ENCODE measurements at places on chromosomes 1 and 21. TPM values are rescaled to one million over a fixed set of nuclear protein-coding genes. Genes with fewer than 3 reads are reported as not detected.

Gene CLCA1
- 0.10 TPM for total RNA-seq

Gene ZP4
- not detected for total RNA-seq

Gene BCL2L15
- 0.13 TPM for total RNA-seq

Gene NEK2
- 0.13 TPM for total RNA-seq

Gene TTC39A
- 2.7 TPM for total RNA-seq

Gene SEMA4A
- 0.88 TPM for total RNA-seq

Gene LRRC53
- total RNA-seq: not detected

Gene SLC19A2
- 9.1 TPM for total RNA-seq

Gene MYOC
- total RNA-seq: not detected

Gene AKR7A3
- 111 TPM for total RNA-seq

DNA sequence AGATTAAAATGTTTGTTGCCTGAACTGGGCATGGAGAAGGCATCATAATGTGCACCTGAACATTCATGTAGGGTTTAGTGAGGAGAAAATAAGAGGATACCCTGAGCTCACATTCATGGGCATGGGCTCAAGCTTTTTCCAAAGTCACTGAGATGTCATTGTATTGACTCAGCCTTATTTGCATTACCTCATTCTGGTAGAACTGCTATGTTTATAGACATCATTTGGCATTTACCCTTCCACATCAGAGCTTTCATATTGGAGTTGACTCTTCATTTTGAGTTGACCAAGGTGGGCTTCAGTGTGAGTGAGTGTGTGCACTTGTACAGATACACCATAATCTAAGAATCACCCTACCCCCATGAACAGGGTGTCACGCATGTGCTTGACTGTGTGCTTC, 143.2 kb downstream of the PBX1 start:
- no peak for DNase-seq

GRCh38 chr1:89095737-89096136, 30.2 kb downstream of the GBP2 start:
- DNase-seq: no peak

DNA sequence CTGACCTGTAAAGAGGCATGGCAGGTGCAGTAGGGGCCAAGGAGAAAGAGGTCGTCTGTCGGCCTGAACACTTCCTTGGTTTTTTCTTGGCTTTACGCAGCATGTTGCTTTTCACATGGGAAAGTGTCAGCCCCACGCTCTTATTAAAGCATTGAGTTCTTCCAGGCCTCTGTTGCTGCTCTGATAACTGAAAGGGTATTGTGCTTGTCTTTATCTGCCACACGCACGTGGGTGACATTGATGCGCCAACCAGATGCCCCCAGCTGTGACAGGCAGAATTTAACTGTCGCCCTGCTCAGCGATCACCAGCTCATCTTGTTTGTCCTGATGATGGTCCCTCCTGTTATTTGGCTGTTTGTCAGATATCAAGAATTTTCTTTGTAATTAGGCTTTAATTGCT, 76.5 kb downstream of the GALNT2 start:
- DNase-seq: no peak

DNA sequence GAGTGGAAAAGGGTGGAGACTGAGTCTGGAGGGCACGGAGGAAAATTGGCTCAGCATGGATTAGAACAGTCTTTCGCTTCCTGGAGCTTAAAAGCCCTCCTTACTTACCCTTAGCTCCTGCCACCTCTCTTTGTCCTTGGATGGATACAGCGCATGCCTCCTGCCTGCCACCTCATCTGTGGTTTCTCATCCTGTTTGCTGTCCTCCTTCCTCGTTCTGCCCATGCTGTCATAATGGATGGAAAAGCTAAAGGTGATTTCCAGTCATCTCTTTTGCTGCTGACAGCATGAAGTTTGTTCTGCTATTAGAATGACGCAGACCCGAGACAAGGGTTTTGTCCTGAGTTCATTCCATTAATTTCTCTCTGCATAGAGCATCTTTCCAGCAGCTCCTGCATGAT, 425.9 kb downstream of the KIF26B start:
- DNase-seq: no peak

DNA sequence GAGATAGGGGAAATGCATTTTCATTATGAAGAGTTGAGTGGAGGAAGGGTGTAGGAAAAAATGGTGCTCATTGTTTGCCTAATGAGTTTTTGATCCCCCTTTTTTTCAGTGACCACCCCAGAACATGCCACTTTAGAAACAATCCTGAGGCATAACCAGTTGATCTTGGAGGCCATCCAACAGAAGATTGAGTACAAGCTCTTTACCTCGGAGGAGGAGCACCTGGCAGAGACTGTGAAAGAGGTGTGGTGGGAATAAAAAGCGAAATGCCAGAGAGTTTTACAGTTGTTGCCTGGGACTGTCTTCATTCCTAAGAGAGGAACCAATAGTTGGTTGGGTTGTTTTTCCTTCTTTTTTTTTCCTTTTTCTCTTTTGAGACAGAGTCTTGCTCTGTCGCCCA, 54.3 kb upstream of the EPHA8 start:
- no peak for DNase-seq

GRCh38 chr1:102588536-102588935, 519.8 kb downstream of the COL11A1 start:
- no peak for DNase-seq

DNA sequence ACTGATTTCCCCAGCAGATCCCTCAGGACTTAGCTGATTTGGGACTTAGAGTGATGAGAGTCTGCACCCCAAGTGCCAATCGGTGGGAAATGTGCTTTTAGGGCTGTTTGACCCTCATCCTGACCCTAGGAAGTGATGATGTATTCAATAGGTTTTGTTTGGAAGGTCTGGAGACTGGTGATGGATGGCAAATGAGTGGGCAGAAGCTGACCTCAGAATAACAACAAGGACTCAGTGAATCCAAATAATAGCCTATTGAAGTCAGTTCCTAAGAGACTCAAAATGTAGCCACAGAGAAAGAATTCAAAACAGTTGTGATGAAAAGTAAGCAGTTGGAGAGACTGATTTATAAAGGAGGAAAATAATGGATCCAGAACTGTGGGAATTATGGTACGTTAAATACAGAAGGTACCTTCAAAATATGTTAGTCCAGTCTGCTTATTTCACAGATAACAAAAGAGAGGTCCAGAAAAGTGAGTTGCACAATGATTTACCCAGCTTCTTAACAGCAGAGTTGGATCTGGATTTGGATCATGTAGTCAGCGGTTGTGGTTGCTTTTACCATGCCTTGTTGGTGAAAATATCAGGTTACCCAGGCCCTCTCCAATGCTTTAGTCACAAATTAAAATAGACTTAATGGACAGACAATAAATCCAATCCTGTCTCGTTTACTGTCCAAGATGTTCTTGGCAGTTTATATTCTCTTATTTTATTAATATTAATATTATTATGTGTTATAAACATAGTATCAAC, 123.0 kb upstream of the PTBP2 start:
- no peak for DNase-seq

DNA sequence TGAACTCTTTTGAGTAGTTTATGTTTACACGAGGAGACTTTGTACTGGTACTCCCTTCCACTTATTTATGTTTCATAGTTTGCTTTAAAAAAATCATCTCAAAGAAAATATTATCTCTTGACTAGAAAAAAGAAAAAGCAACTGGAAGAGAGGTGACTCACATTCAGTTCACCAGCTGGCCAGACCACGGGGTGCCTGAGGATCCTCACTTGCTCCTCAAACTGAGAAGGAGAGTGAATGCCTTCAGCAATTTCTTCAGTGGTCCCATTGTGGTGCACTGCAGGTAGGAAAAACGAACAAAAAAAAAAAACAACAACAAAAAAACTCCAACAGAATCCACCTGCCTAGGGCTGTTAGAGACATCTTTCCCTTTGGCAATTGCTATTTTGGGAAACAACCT, 102.9 kb downstream of the PTPRC start:
- no peak for DNase-seq

- DNase-seq: peak; percentile 51
These were observed 87.5 kb upstream of the RHOU start for GRCh38 chr1:228647523-228648444.

DNA sequence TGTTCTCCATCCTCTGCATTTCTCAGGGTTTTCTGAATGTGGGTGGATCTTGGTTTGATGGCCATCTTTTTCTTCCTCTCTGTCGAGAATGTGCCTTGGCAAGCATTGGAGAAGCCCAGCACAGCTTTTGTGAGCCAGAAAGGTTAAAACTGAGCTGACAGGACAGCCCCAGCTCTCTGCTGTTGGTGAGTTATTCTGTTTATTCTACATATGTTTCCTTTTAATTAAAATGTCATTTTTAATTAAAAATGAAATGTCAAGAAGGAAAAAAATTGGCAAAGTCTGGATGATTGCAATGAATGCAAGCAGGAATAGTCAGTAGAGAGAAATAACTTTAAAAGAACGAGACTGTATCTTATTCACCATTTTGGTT, 325.8 kb downstream of the PTBP2 start:
- DNase-seq: no peak

DNA sequence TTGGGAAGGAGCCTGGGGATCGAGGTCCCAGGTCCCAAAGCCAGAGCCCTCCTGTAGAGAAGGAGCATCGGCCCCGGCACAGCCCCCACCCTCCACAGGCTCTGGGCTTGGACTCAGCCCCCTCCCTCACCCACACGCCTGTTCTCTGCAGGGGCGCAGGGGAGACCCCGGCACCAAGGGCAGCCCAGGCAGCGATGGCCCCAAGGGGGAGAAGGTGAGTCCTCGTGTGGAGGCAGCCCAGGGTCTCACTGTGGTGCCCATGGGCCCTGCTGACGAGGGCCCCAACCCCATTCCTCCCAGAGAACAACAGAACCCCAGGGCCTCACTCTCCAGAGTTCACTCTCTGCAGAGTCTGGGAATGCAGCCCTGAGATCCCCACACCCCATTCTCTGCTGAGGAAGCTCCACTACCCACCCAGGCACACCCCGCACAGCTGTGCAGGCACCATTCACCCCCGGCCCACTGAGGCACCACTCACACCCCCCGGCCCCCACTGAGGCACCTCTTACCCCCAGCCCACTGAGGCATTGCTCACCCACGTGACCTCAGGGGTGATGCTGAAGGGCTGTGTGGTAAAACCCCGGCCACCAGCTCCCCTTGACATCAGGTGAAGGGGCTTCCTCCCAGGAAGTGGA, 21.8 kb downstream of the COL6A2 start:
- DNase-seq: peak; percentile 36

DNA sequence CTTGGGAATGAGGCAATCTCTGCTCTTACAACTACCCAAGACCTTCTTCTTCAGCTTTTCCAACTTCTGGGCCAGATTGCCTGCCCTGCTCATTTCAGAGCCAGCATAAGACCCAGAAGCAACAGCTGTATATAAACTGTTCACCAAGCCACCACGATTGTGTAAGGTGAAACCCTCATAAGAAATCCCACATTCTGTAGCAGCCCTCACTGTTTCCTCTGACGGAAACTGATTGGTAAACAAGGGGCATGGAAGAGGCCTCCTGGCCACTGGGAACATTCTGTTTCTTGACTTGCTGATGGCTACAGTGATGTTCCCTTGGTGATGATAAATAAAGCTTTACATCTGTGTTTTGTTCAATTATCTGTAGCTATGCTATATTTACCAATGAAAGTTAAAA, 39.7 kb upstream of the EXO1 start:
- no peak for DNase-seq

DNA sequence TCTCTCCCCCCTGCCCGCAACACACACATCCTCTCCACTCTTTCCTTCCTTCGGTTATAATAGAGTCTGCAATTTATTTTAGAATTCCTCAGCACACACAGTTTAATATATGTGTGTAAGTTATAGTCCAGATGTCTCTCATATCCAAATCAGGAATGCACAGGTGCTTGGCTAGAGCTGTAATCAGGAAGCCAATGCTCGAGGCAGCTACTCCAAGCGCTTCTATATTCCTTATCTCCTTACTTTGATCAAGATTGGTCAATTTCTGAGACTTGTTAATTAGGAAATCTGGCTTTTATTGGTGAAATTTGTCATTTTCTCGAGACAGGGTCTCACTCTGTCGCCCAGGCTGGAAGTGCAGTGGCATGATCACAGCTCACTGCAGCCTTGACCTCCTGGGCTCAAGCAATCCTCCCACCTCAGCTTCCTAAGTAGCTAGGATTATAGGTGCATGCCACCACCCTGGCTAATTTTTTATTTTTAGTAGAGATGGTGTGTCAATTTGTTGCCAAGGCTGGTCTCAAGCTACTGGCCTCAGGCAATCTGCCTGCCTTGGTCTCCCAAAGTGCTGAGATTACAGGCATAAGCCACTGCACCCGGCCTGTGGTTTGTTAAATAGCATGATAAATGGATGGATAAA, 27.7 kb downstream of the RPL5 start:
- no peak for DNase-seq

DNA sequence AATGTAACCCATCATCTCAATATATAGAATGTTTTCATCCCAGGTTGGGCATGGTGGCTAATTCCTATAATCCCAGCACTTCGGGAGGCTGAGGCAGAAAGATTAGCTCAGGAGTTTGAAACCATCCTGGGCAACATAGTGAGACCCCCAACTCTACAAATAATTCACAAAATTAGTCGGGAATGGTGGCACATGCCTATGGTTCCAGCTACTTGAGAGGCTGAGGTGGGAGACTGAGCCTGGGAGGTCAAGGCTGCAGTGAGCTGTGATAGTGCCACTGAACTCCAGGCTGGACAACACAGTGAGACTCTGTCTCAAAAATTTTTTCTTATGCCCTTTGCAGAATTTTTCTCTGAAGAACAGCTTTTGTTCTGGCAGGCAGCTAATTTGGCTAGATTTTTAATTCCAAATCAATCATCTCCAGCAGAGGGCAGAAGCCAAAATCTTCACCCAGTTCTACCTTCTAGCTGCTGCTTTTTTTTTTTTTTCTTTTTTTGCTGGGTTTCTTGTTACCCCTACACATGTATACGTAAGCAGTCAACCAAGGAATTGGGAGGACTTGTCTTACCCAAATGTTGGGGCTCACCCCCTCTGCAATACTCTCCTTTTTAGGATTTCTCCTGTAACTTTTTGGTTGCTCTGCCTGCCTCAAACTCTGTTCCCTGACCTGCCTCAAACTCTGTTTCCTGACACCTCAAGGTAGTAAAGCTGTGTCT, 2.7 kb upstream of the RAD54L start:
- no peak for DNase-seq

GRCh38 chr21:32728848-32729247, 1.0 kb upstream of the SYNJ1 start:
- no peak for DNase-seq

- no peak for DNase-seq
These were observed 20.6 kb downstream of the PADI2 start for GRCh38 chr1:17098446-17099317.

- no peak for DNase-seq
These were observed 42.0 kb upstream of the ID3 start for GRCh38 chr1:23601135-23601967.

DNA sequence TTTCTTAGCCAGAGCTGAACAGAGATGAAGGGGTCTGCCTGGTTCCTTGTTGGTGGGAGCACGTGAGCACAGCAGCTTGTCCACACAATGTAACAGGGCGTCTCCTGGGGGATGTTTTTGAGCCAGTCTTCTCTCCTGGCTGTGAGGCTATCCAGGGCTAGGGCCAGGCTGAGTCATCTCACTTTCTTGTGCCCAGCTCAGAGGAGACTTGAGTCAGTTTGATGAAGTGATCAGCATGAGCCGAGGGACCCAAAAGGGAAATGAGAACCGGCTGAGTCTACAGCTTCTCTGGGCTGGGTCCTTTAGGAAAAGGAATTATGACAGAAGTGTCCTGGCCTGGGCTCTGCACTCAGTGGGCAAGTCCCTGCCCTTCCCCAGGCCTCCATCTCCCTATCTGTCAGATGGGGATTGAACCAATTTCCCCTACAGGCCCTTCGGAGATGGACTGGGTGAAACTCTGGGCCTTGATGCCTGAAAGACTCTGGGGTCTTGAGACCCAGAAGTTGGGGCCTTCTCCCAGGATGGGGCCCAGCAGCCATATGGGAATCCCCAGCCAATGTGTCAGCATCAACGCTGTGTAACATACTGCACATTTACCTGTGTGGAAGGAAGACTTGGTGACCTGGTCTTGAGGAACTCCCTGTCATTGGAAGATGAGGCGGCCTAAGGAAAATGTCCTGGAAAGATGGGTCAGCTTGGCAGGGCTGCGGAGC, 36.6 kb downstream of the DMRTB1 start:
- DNase-seq: no peak
